ENCODE measurements at places on chromosomes 16 and 17.

DNA sequence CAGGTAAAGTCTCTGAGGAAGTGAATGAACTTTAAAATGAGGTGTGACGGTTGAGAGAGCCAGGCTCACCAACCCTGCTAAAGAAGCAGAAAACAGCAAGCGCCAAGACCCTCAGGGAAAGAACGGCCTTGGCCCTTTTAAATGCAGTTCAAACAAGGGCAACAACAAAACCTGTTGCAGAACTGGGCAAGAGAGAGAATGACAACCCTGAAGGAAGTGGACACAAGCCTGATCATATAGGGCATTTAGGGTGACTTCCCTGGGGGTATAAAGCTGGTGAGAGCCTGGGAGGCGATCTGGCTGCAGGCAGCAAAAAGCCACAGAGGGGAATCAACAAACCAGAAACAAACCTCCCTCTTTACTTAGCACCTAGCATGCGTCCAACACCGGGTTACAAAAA lies 1.0 kb downstream of the CPPED1 start:
- DNase-seq = no peak

DNA sequence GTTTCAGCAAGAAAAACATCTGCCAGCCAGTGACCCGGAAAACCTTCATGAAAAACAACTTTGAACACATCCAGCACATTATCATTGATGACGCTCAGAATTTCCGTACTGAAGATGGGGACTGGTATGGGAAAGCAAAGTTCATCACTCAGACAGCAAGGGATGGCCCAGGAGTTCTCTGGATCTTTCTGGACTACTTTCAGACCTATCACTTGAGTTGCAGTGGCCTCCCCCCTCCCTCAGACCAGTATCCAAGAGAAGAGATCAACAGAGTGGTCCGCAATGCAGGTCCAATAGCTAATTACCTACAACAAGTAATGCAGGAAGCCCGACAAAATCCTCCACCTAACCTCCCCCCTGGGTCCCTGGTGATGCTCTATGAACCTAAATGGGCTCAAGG lies 22.2 kb downstream of the SLFN5 start:
- no peak for DNase-seq

DNA sequence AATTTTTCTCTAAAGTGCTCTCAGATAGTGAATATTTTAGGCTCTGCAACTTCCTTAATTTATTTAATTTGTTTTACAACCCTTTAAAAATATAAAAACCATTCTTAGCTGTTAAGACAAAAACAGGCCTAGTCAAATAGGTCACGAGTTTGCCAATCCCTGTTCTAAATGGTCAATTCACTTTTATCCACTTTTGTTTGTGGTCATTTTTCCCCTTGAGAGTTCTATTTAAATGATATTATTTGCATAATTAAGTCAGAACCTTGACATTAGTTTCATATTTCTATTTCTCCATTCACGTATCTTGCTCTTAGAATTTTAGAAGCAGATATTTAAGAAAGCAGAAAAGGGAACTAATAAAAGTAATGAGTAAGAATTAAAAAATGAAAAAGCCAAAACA lies 4.0 kb downstream of the AMFR start:
- DNase-seq = no peak

DNA sequence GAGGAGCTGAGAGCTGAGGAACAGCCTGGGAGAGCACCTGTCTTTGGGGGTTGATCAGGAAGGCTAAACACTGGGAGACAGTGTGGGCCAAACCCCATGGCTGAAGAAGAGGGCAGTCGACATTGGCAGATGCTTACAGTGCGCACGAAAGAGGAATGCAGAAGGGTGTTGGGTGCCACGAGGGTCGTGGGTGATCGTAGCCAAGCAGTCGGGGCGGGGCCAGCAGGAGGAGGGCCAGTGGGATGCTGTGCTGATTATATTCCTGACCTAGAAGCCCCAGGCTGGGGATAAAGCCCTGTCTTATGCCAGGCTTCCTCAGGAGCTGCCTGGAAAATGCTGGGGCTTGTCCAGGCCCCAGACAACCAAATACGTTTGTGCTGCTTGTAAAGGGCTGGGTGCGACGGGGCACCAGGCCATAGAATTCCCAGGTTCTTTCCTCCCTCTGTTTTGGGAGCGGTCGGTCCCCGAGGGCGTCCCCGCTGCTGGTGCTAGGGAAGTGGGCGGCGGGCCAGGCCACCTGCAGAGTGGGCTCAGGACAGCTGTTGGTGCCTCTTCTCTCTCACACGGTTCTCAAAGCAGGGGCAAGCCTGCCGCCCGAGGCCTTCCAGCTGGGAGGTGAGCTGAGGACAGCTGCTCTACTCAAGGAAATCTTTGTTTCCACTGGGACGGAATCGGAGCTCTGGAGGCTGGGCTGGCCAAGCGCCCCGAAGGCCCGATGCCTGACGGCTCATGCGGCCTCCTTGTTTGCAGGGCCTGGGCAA lies 10.0 kb downstream of the C1QTNF1 start:
- DNase-seq = no peak

- no peak for DNase-seq
Observed at GRCh38 chr16:839643-840408, 39.3 kb upstream of the GNG13 start.
